ENCODE measurements at places on chromosomes 1 and 21.

GRCh38 chr1:50568782-50569181 lies 145.5 kb upstream of the DMRTA2 start:
- DNase-seq = no peak

- DNase-seq = no peak
Measured at GRCh38 chr1:48789903-48790302, 13.2 kb upstream of the BEND5 start.

- no peak for DNase-seq
Measured at GRCh38 chr1:83052865-83053264, 946.1 kb downstream of the TTLL7 start.

GRCh38 chr1:208258277-208258676 lies 14.1 kb upstream of the PLXNA2 start:
- no peak for DNase-seq

DNA sequence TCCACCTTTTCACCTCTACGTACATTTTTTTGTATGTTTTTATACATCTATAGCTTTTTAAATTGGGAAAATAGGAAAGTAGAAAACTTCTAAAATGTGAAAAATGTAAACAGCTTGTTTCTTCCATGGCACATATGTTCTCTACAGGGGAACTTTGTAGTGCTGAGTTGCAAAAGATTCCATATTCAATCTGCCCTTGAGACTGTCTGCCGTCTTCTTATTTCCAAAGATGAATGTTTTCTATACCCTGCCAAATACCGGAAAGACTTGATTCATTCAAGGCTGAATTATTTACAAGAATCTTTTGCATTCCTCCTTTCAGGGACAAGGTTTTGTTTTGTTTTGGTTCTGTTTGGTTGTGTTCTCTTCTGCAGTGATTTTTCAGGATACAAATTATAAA lies 1334.5 kb upstream of the ADGRL4 start:
- no peak for DNase-seq

DNA sequence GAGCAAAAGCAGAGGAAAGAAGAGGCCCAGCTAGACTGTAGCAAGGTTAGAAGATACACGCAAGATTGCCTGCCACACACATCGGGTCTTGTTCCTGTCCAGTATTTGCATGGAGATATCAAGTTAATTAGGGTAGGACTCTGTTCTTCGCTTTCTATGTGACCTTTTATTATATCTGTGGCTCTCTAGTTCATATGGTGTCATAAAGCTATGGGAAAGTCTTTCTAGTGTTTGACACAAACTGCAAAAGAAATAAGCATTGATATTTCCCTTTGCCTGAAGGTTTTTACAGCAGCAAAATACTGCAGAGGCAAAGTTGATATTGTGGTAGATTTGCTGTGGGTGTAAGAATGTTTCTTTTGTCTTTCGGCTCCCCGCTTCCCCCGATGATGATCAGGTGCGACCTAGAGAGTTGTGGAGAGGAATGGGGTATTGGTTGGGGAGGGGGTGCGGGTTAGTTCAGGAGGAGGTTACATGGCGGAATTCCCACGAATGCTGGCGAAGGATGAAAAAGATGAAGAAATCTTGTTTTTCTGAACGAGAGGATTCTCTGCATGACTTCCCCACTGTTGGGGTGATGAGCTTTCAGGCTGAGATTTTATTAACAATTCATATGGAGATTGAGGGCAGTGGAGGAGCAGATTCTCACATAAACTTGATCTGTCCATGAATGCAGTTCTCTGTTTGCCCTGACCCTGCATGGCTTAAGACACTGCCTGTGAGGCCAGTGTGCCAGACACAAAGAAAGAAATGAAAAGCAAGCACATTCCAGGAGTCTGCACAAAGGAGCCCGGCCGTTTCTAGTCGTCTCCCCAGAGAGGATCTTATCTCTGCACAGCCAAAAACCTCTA lies 550.2 kb downstream of the USP25 start:
- DNase-seq = no peak

DNA sequence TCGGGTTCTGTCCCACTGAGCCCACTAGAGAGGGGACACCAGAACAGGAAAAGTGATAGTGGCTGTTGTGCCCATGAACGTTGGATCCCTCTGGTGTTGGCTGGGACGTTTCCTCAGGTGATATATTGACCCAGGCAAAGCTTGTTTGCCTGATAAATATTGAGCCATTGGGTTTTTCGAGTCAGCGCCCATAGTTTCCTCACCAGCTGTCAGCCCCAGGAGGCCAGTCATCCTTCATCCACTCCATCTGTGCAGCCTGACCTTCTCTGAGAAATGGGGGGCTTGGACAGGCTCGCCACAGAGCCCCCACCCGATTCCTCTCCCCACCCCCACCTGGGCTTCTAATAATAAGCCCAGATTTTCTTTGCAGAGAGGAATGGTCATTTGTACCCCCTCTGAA lies 13.3 kb downstream of the DISP3 start:
- DNase-seq = no peak

DNA sequence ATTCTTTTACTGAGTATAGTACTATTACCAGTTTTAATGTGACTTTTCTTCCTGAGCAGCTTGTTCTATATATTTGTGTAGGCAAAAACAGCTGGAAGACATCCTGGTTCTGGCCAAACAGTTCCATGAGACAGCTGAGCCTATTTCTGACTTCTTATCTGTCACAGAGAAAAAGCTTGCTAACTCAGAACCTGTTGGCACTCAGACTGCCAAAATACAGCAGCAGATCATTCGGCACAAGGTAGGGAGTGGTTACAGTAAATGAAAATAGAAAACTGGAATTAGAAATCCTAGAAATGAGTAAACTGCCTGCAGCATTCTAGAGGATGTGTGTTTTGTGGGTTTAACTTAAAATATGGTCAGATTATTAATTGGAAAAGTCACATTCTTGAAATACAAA lies 64.1 kb upstream of the BMP8A start:
- no peak for DNase-seq

GRCh38 chr1:182629499-182630096 lies 25.4 kb upstream of the RGS16 start:
- DNase-seq = no peak

- no peak for DNase-seq
Measured at GRCh38 chr1:203368624-203369451, 17.9 kb upstream of the FMOD start.

GRCh38 chr1:27339213-27339612 lies 2.6 kb upstream of the SYTL1 start:
- DNase-seq = no peak

GRCh38 chr21:41650526-41651145 lies 116.2 kb downstream of the RIPK4 start:
- DNase-seq = no peak

- no peak for DNase-seq
Measured at GRCh38 chr21:36170823-36171222, 14.2 kb downstream of the DOP1B start.

DNA sequence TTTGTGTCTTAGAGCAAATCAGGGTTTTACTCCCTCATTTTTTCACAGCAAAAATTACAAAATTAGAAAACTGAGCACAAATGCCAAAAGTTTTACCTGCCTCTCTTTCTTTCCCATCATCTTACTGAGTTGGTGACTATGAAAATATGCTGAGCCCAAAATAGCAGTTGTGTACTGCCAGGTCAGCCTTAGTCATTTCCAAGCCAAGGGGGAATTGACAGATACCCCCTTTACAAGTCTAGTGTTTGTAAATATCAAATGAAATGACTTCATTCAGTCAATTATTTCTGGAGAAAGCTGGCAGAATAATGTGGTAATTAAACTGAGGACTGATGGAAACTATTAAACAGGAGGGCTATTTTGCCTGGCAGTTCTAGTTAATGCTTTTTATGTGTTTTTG lies 11.4 kb upstream of the GORAB start:
- DNase-seq = no peak

DNA sequence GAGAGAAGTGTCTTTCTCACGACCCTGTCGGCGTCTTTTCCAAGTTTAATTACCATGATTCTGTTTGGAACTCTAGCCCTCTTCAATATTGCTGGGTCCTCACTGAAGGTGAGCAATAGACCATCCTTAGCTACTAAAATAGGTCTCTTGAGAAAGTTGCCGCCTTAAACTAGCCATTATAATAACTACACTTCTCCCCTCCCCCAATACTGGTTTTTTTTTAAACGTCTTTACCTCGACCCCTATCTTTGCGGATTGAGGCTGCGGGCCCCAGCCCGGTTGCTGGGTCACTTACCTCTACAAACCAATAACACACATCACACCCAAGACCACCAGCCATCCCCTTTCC lies 672 bp downstream of the ENSA start:
- no peak for DNase-seq

GRCh38 chr1:208189183-208189582 lies 55.0 kb downstream of the PLXNA2 start:
- no peak for DNase-seq

- DNase-seq = no peak
Measured at GRCh38 chr1:48592330-48592729, 120.3 kb upstream of the SPATA6 start.

GRCh38 chr1:61079898-61080336 lies 2.4 kb upstream of the NFIA start:
- DNase-seq = peak; percentile 73

GRCh38 chr1:25467193-25467592 lies 36.5 kb downstream of the MACO1 start:
- DNase-seq = no peak

DNA sequence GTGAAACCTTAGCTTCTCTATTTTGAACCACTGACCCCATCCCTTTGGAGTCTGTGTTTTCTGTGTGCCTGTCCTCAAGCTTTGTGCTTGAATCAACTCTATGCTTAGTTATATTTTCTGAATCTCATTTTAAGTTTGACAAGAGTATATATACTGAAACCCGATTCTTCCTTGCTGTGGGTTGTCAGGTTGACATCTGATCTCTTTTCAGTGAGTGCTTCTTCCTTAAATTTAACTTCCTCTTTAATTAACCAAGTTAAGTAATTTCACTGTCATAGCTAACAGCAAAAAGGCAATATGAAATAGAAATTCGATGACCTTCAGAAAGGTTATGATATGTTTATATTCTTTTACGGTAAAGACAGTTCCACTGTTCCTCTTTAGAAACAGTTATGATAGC lies 69.4 kb downstream of the C1orf21 start:
- DNase-seq = no peak

DNA sequence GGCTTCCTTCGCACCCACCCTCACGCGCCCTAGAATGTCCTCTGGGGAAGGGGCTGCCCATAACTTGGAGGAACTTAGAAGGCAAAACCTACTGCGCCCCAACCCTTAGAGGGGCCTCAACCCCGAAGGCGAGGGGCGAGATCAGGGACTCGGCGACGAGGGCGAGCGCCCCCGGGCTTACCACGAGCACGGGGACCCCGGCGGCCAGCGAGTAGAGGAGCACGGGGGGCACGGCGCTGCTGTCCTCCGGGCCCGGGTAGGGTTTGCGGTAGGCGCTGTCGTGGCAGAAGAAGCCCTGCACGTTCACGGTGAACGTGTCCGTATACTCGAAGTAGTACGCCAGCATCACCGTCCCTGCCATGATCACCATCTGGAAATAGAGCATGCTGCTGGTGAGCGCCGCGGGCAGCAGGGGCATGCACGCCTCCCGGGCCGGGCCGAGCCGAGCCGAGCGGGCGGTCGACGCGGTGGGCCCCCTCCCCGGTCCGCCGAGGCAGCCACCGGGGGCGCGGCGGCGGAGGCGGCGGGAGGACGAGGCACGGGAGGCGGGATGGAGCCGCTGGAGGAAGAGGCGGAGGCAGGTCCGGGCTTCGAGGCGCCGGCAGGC lies 304 bp downstream of the PLPPR5 start:
- DNase-seq = no peak

DNA sequence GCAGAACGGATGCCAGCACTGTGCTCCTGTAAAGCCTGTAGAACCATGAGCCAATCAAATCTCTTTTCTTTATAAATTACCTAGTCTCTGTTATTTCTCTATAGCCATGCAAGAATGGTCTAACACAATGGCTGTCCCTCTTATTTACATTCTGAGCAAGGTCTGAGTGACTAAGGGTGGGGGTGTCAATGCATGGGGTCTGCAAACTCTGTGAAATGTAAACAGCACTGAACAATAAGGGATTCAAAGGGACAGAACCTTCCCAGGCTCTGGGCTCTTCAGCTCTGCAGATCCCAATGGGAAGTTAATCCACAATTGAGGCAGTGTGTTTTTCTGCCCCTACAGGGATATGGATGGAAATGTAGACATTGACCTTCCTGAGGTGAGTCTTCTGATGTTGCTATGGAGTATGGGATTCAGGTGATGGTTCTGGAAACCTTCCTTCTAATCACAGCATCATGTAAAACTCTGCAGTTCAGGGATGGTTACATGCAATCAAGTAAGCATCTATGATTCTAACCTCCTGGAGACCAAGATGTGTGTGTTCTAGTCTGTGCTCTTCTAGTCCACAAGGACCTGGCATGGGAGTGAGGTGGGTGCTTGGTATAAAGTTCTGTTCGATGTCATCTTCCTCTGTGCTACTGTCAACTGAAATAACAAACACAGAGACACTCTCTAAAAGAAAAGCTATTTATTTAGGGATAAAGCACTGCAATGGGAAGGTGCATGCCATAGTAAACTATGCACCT lies 38.6 kb downstream of the CAPN9 start:
- DNase-seq = no peak
